ENCODE measurements at places on chromosomes 1 and 21.

DNA sequence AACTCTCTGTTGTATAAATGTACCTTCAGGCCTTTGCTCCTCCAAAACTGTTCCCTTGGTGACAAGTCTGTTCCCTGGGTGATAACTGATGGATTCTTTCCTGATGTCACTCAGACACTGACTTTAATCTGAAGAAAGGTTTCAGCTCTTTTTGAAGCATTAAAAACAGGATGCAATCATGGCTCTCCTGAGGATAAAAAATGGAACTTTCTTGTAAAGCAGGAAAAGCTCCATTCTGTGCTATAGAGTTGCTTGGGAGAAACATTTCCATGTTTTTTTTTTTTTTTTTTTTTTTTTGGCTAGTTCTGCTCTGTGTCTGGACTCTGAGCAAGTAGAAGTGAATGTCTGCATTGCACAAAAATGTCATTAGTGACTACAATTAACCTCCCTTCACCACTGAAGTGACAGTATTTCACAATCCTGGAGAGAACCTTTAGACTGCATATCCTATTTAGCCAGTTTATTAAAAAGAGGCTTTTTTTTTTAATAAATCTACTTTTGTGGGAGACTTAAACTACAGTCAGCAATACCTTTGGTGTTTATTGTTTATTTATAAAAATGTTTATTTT, 101.7 kb upstream of the PRMT6 start:
- no peak for DNase-seq

- DNase-seq = peak; percentile 69
These were observed 5.6 kb upstream of the FAM131C start for GRCh38 chr1:16078925-16079656.

GRCh38 chr1:225250432-225250831, 177.4 kb downstream of the LBR start:
- no peak for DNase-seq

DNA sequence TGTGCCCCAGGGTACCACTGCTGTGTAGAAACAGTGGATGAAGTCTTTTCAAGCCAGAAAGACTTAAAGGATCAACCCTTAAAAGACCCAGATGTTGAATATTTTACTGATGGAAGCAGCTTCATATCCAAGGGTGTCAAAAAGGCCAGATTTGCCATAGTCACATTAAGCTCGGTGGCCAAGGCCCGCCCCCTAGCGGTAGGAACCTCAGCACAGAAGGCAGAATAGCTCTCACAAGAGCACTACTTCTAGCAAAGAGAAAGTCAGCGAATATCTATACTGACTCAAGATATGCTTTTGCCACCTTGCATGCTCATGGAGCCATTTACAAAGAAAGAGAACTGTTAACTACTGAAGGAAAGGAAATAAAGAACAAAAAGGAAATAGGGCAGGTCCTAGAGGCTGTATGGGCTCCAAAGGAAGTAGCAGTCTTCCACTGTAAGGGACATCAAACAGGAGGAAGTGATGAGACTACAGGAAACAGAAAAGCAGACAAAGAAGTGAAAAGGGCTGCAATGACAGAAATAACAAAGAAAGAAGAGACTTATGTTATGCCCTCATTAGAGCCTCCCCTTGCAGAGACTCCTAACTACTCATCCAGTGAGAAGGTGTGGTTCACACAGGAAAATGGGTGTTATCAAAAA, 90.5 kb downstream of the LIPI start:
- DNase-seq = peak; percentile 13

DNA sequence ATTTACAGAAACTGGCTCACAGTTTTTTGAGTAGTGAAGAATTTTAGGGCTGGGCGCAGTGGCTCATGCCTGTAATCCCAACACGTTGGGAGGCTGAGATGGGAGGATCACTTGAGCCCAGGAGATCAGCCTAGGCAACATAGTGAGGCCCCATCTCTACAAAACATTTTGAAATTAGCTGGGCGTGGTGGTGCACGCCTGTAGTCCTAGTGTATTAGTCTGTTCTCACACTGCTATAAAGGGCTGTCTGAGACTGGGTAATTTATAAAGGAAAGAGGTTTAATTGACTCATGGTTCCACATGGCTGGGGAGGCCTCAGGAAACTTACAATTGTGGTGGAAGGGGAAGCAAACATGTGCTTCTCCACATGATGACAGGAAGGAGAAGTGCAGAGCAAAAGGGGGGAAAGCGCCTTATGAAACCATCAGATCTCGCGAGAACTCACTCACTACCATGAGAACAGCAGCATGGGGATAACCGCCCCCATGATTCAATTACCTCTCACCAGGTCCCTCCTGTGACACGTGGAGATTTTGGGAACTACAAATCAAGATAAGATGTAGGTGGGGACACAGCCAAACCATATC, 24.4 kb upstream of the DYRK1A start:
- no peak for DNase-seq

DNA sequence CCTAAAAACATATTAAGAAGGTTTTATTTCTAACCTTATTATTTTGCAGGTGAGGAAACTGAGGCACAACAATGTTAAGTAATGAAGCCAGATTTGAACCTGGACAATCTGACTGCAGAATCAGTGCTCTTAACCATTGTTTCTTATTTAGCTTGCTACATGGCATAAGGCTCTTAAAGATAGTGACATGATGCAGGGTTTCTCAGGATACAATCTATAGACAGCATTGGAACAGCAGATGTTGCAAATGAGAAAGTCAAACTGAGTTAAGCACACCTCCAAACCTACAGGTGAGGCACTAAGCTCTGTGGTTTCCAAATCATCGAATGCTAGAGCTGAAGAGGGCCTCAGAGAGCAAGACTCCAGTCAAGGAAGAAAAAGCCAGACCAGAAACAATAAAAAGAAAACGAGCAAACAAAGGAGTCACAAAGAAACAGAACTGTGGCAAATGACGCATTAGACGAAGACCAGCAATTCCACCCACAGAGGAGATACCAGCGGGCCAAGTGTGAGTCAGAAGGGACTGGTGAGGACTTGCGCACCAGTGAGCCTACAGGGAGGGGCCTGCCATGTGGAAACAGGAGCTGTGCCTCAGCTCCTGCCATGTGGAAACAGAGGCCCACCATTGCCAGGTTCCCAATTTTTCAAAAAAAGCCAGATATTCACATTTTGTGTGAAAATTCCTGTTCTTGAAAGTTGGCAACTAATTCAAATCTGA, 14.4 kb downstream of the CD58 start:
- peak; percentile 64 for DNase-seq

- no peak for DNase-seq
These were observed 26.6 kb downstream of the MATN1 start for GRCh38 chr1:30696831-30697230.

GRCh38 chr1:6960291-6960811, 175.1 kb downstream of the CAMTA1 start:
- DNase-seq = no peak

GRCh38 chr1:51679435-51679834, 62.5 kb downstream of the OSBPL9 start:
- no peak for DNase-seq

GRCh38 chr1:160400646-160401486, 502 bp downstream of the VANGL2 start:
- no peak for DNase-seq

DNA sequence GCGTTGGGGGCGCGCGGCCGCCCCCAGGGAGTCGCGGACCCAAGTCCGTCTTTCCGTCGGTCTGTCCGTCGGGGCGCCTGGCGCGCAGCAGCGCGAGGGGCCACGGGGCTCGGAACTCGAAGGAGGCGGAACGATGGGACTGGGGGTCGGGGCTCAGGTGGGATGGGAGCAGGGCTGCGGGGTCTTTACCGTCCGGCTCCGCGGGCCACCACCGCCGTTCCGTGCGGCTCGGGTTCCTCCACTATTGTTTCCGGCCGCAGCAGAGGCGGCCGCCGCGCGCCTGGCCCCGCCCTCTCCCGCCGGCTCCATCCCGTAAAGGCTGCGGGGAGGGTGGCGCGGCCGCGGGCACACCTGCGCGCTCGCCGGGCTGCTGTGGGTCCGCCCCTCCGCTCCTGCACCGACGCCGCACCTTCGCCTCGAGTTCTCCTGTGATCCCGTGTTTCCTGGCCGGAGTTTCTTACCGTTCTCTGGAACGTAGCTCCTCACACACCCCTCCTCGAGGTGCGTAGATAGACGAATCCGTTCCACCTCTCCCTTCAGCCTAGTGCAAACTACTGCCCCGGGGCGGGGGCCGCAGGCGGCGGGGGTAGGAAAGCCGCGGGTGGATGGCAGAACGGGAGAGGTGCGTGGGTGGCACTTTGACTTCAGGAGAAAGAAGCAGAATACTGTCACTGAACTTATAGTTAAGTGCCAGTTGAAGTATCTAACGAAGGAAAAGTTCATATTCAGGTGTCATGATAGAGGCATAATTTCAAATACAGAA, at the start of gene C21orf91:
Gene C21orf91 (minus strand): TSS at position 243 of the 763 bp plus-strand sequence. CDS start 1,038 bp downstream, outside the sequence.
- DNase-seq = peak; percentile 91

DNA sequence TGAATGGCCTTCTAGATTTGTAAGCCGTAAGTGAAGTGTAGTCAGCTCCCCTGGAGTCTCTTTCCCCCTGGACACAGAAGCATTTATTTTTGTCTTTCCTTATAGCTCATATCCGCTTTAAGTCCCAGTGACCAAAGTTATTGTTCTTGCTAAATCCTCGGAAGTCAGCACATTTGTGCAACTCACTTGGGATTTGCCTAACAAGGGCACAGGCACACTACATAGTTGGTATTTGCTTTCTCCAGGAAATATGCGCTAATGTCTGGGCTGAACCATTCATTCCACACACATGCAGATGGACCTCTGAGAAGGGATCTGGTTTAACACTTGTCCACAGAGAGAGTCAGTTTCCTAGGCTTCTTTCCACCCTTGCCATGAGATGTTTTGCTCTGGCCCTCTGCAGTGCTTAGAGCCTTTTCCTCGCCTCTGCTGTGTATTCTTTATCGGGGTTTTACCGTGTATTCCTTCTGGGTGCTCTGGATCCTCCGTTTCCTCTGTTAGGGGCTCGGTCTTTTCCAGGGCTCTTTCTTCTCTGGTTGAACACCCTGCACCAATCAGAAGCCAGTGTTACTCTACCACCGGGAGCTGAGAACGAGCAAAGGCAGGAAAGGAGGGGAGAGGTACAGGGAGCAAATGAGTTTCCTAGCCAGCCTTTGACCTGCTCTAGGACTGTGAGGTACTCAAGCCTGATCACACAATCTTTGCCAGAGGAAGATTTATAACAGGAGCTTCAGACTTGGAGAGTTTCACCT, 72.4 kb downstream of the ABCA4 start:
- DNase-seq = no peak

GRCh38 chr1:51058858-51059257, 43.2 kb upstream of the C1orf185 start:
- DNase-seq = no peak

GRCh38 chr21:46560568-46561444, 44.1 kb downstream of the S100B start:
- no peak for DNase-seq

DNA sequence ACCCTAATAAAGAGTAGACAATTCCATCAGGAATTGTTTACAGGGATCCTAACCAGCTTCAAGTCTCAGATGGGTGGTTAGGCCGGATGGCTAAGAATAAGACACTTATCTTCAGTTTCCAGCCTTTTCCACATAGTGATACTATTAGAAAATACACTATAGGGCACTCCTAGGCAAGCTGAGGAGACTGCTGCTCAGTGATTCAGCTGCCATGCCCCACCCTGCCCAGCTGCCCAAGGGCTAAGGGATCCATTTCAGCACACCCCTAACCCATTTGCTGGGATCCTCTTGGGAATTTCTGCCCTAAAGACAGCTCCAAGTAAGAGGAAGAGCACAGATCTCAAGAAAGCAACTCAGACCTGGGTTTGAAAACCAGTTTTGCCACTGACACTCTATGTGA, 31.9 kb downstream of the PLPP3 start:
- DNase-seq = no peak

DNA sequence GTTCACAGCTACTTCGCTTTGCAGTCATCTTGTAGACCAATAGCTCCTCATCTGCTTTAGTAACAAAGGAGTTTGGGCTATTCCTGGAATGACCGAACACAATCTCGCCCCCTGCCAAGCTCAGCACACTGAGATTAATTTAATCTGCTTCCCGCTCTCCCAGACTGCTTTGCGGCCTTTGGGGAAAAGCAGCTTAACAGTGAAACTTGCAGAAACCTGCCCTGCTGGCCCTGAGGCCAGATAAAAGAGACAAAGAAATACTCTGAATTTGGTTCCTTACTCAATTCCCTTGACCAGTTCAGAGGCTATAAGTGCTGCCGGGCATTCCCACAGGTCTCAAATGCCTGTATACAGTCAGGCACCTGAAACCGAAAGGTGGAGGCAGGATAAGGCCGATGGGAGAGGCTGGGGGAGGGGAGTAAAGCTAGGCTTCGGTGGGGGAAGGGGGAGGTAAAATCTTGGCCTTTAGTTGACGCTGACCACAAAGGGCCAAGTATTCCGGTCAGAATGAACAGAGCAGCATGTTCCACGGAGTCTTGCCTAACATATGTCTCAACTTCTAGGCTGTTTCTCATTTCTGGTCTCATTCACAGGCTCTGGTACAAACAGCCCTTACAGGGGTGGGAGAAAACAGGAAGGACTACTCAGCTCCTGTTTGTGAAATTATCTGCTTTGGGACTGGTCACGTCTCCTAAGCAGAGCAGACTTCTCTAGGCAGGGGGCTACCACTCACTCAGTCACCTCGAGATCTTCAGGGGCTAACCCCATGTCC, 17.7 kb upstream of the A3GALT2 start:
- no peak for DNase-seq

- DNase-seq = no peak
These were observed 202.6 kb downstream of the SLC45A1 start for GRCh38 chr1:8520483-8520966.

GRCh38 chr1:172918478-172918877, 132.3 kb downstream of the TNFSF18 start:
- no peak for DNase-seq

DNA sequence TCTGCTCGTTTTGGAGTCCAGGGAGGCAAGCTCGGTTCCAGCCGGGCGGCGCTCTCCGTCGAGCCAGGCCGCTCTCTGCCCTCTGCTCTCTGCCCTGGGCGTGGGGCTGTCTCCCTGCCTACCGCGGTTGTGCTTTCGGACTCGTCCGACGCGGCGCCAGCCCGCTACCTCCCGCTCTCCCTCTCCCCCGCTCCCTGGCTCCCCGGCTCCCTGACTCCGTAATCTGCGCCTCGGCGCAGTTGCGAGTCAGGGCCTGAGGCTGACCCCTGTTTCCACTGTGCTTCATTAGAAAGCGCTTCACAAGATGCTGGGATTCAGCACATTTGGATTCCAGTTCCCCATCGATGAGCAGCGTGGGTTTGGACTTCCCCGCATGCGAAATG, 2.2 kb downstream of the SOX13 start:
- DNase-seq = no peak

DNA sequence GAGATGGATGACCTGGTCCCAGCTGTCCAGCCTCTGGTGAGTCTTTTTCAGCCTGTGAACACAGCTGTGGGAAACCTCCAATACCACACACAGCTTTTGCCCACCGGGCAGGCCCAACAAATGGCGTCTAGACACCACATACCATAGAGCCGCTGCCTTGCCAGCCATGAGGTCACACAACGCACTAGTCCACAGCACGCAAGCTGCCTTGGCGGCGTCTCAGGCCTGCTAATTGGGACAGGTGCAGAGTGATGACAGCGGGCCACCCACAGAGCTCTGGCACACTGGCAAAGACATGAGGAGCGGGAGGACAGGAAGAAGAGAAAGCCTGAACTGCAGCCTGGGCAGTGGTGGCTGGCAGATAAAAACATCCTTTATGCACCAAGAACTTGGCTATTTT, 125.5 kb downstream of the ADAMTS1 start:
- DNase-seq = no peak

Data from activated T-cell treated with anti-CD3 and anti-CD28 coated beads, Interleukin-2, amount 50 U/mL, for 4 hours (primary cell).